PC-9 (cell line): ENCODE measurements at places on chromosomes 4 and X. TPM values are rescaled to one million over a fixed set of nuclear protein-coding genes. Genes with fewer than 3 reads are reported as not detected.

- no peak for DNase-seq
Measured at GRCh38 chr4:13215560-13215959, 268.6 kb downstream of the RAB28 start.

- no peak for DNase-seq
Measured at GRCh38 chr4:175789647-175790046, 22.4 kb downstream of the GPM6A start.

- no peak for DNase-seq
Measured at GRCh38 chrX:44918722-44919121, 45.7 kb downstream of the KDM6A start.

- DNase-seq: no peak
Measured at GRCh38 chr4:182369211-182369610, 126.0 kb downstream of the TENM3 start.

PAK3 gene
- not detected in 2 replicates for total RNA-seq

DCAF8L2 gene
- 5.6 and 7.7 TPM in 2 replicates for total RNA-seq
